MV-4-11 (cell line): ENCODE measurements at places on chromosomes 6 and 20.

DNA sequence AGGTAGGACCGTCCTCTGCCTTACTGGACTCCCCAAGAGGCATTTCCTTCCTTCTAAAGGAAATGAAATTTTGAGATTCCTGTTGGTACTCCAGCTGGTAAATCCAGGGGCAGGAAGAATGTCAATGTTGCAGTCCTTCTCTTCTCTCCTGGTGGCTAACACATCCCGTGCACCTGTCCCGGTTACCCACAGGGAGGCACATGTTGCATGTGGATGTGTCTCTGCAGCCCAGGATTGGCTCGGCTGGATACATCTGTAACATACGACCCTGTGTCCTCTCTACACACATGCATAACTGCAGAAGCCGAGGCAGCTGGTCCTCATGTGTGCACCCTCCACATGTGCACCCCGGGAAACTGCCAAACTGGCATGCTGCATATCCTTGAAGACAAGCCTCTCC, 1.3 kb upstream of the LRFN2 start:
- no peak for DNase-seq

DNA sequence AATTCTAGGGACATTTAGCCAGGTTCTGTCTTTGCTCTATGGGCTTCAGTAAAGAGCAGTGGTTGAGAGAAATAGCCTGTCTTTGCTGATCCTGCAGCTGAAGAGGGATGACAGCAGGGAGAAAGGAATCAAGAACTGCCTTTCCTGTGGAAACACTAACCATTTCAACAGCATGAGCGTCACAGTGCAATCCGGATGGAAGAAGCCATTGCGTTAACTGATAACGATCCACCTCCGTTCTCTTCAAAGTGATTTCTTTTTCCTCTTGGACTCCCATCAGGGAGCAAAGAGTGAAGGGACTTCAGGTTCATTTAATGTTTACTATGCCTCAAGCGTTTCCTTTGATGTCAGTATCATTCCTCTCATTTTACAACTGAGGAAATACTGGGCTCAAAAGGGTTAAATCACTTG, 35.2 kb upstream of the EEF1E1 start:
- no peak for DNase-seq

DNA sequence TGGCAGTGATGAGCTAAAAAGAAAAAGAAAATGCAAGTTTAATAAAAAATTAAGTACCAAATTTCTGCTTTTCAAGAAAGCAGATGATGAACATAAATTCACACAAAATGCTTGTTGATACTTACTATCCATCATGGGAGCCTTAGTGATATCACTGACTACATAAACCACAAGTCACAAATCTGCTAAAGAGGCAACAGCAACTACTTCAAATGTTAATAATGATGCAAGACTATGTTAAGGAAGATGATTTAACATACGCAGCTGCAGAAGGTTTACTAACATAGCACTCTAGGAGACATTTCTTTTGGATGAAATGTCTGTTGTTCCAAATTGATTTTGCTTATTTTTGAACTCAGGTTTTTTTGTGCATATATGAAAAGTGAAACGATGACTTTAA, 18.6 kb downstream of the FYN start:
- peak; percentile 27 for DNase-seq

DNA sequence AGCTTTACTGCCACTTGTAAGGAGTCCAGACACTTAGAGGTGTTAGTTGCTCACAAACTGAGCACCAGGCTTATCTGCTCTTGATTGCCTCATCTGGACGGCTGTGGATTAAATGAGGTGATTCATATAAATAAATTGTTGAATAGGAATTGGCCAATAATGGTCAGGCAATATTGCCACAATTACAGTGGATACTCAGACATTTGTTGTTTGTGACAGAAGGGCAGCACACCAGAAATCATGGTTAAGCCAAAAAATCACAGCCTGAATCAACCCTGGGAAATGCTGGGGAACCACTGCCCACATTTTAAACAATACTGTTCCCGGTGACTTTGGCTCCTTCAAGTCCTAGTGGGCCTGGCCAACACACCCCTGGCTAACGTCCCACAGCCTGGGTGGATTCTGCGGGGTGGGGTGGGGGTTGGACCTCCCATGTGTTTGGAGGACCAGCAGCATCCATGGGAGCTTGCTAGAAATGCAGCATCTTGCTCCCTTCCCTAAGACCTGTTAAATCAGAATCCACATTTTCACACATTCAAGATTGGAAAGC, 29.5 kb upstream of the SPDEF start:
- DNase-seq = no peak
